ENCODE measurements at places on chromosomes 5 and 9. TPM values are rescaled to one million over a fixed set of nuclear protein-coding genes. Genes with fewer than 3 reads are reported as not detected.

Gene BTNL9
- polyA plus RNA-seq: 5.1 TPM

Gene C9
- not detected for polyA plus RNA-seq

Gene NLN
- polyA plus RNA-seq: 3.6 TPM

Gene MYORG
- 0.19 TPM for polyA plus RNA-seq
